ENCODE measurements at places on chromosomes 13 and 19.

GRCh38 chr13:57825066-57825465, 193.5 kb downstream of the PCDH17 start:
- no peaks in the 10 kb centered on the region for H3K4me1 ChIP-seq
- no peaks in the 10 kb centered on the region for H3K36me3 ChIP-seq
- no peaks in the 10 kb centered on the region for H3K27me3 ChIP-seq
- H3K4me3 ChIP-seq, result no peak overlapping the region

- peaks cover 7% of the 10 kb centered on the region for H3K27me3 ChIP-seq
- no peak overlapping the region for H3K4me3 ChIP-seq
- no peak for DNase-seq
- H3K27ac ChIP-seq, result no peak overlapping the region
- no peaks in the 10 kb centered on the region for H3K4me1 ChIP-seq
Measured at GRCh38 chr19:35534803-35535480, 1.7 kb downstream of the GAPDHS start.

DNA sequence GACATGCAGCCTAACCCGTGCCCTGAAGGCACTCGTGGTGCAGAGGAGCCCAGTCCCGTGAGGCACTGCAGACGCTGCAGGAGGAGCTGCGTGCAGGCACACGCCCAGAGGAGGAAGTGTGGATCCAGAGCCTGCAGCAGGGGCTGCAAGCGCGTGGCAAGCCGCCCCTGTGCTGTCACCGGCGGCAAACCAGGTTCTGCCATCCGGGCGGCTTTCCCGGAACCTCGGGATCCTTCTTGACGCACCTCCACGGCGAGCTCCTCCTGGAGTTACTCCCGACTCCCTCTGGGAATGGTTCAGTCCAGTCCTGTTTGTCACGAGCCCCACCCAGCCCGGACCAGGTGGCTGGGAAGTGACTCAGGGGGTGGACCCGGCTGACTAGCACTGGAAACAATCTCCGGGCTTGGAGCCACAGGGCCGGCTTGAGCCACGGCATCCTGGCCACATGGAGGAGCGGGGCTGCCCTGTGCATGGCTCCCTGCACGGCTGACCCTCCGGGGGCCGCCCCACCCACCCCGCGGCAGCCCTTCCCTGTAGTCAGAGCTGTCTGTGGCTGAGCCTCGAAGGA, 10.2 kb downstream of the DPP9 start:
- peak; percentile 96 for DNase-seq
- H3K4me1 ChIP-seq, result no peaks in the 10 kb centered on the region
- peaks cover 62% of the 10 kb centered on the region for H3K36me3 ChIP-seq
- H3K4me3 ChIP-seq, result no peak overlapping the region
- H3K27ac ChIP-seq, result peak overlapping the region; percentile 70

- no peaks in the 10 kb centered on the region for H3K4me1 ChIP-seq
- no peak overlapping the region for H3K4me3 ChIP-seq
- H3K27ac ChIP-seq, result no peak overlapping the region
Measured at GRCh38 chr13:92354583-92354982, 872.0 kb upstream of the GPC6 start.

GRCh38 chr19:10713317-10713716, 4.6 kb upstream of the DNM2 start:
- H3K27ac ChIP-seq, result no peak overlapping the region
- peaks cover 5% of the 10 kb centered on the region for H3K4me1 ChIP-seq
- H3K4me3 ChIP-seq, result no peak overlapping the region
- peaks cover 10% of the 10 kb centered on the region for H3K36me3 ChIP-seq

- no peak overlapping the region for H3K27ac ChIP-seq
- H3K4me3 ChIP-seq, result no peak overlapping the region
- H3K4me1 ChIP-seq, result no peaks in the 10 kb centered on the region
Measured at GRCh38 chr19:4295972-4296771, 6.0 kb downstream of the TMIGD2 start.

GRCh38 chr13:22967669-22968068, 213.1 kb upstream of the SGCG start:
- no peak overlapping the region for H3K4me3 ChIP-seq
- no peak for DNase-seq
- no peak overlapping the region for H3K27ac ChIP-seq
- no peaks in the 10 kb centered on the region for H3K36me3 ChIP-seq
- H3K4me1 ChIP-seq, result no peaks in the 10 kb centered on the region
- no peaks in the 10 kb centered on the region for H3K27me3 ChIP-seq

DNA sequence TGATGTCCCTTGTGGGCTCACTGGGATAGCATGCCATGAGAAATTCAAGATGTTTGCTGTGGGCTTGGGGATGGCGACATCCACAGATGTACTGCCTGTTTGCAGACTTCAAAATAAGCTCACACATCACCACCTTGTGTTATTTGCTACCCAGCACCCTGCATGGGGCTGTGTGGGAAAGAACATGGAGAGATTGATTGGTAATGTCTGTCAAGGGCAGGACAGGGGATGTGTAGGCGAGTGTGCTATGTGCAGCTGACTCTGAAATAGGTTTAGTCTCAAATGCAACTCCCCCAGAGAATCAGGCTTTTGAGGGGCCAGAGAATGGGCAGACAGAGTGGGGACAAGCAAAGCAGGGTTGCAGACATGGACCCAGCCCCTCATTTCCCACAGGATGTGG, 24.7 kb downstream of the PNPLA6 start:
- H3K4me3 ChIP-seq, result no peak overlapping the region
- no peak overlapping the region for H3K27ac ChIP-seq
- peaks cover 52% of the 10 kb centered on the region for H3K36me3 ChIP-seq
- H3K4me1 ChIP-seq, result no peaks in the 10 kb centered on the region
- no peak for DNase-seq

GRCh38 chr19:4537953-4538600, 1.8 kb downstream of the LRG1 start:
- no peaks in the 10 kb centered on the region for H3K36me3 ChIP-seq
- H3K27ac ChIP-seq, result no peak overlapping the region
- no peak for DNase-seq
- H3K4me3 ChIP-seq, result no peak overlapping the region

- no peaks in the 10 kb centered on the region for H3K27me3 ChIP-seq
- H3K4me1 ChIP-seq, result no peaks in the 10 kb centered on the region
- no peak for DNase-seq
- peak overlapping the region; percentile 15 for H3K27ac ChIP-seq
- H3K4me3 ChIP-seq, result no peak overlapping the region
- H3K36me3 ChIP-seq, result no peaks in the 10 kb centered on the region
Measured at GRCh38 chr13:50916701-50917184, 7.2 kb downstream of the RNASEH2B start.

- peak overlapping the region; percentile 49 for H3K27ac ChIP-seq
- H3K27me3 ChIP-seq, result no peaks in the 10 kb centered on the region
- H3K4me1 ChIP-seq, result no peaks in the 10 kb centered on the region
- DNase-seq, result no peak
- H3K4me3 ChIP-seq, result no peak overlapping the region
- H3K36me3 ChIP-seq, result peaks cover 20% of the 10 kb centered on the region
Measured at GRCh38 chr19:3632739-3633558, 6.4 kb upstream of the CACTIN start.

GRCh38 chr19:10764340-10764894, 46.5 kb downstream of the DNM2 start:
- no peaks in the 10 kb centered on the region for H3K36me3 ChIP-seq
- peak overlapping the region; percentile 17 for H3K27ac ChIP-seq
- no peak overlapping the region for H3K4me3 ChIP-seq
- peaks cover 40% of the 10 kb centered on the region for H3K4me1 ChIP-seq
- no peak for DNase-seq

DNA sequence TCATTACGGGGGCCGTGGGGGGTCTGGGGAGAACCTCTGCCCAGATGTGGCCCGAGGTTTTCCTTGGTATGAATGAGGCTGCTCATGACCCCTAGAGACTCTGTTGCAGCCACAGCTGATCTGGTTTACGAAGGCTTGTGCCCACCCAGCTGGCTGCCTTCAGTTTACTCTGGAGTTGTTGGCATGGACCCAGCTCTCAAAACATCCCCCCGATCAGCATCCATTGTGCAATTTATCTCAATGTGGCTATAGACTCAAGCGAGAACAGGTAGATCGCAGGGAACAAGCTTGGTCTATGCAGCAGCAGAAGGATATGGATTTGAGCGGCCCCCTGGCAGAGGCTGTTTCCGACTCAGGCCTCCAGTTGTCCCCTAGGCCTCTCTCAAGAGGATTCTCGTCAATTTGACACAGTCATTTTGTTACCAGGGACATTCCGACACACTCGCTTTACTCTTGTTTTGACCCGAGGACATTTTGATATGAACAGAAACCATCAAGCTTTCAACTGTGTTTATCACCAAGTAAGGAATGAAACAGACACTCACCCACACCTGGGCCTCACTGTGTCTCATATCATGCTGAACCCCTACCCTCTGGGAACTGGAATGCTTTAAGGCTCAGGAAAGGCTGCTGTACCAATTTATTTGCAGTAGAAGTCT, 161.5 kb downstream of the KATNAL1 start:
- H3K4me1 ChIP-seq, result peaks cover 24% of the 10 kb centered on the region
- no peak overlapping the region for H3K4me3 ChIP-seq
- no peaks in the 10 kb centered on the region for H3K27me3 ChIP-seq
- DNase-seq, result no peak
- no peaks in the 10 kb centered on the region for H3K36me3 ChIP-seq

DNA sequence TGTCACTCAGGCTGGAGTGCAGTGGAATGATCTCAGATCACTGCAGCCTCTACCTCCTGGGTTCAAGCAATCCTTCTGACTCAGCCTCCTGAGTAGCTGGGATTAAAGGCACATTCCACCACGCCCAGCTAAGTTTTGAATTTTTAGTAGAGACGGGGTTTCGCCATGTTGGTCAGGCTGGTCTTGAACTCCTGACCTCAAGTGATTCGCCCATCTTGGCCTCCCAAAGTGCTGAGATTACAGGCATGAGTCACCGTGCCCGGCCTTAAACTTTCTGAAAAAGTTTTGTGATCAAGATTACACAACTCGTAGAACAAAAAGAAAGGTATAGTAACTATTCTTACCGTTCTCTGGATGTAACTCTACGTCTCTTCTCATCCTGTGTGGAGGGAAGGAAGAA, 21.2 kb downstream of the DNMT1 start:
- H3K4me1 ChIP-seq, result no peaks in the 10 kb centered on the region
- peaks cover 27% of the 10 kb centered on the region for H3K36me3 ChIP-seq
- H3K27me3 ChIP-seq, result no peaks in the 10 kb centered on the region

GRCh38 chr13:104983601-104984000, 1551.9 kb downstream of the EFNB2 start:
- H3K4me3 ChIP-seq, result no peak overlapping the region
- H3K4me1 ChIP-seq, result peaks cover 15% of the 10 kb centered on the region
- DNase-seq, result no peak
- H3K27ac ChIP-seq, result no peak overlapping the region
- H3K27me3 ChIP-seq, result no peaks in the 10 kb centered on the region

GRCh38 chr13:25770601-25771000, 281.2 kb downstream of the SHISA2 start:
- H3K4me1 ChIP-seq, result no peaks in the 10 kb centered on the region
- H3K27ac ChIP-seq, result no peak overlapping the region
- DNase-seq, result no peak

DNA sequence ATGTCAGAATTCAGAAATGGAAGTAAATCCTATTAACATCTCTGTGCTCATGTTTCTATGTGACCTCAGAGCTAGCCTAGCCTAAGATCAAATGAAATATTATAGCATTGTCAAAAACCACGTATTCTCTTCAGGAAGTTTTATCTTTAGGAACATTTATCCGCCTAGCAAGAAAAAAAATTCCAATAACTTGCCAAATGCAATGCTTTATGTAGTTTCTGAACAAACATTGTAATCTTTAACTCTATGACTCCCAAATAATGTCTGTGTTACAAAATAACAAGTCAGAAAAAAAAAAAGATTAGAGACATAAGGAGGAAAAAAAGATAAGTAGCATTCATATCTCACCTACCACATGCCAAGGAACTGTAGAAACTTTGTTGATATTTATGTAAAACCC, 18.4 kb upstream of the IPO5 start:
- H3K36me3 ChIP-seq, result no peaks in the 10 kb centered on the region
- H3K4me3 ChIP-seq, result no peak overlapping the region
- no peak overlapping the region for H3K27ac ChIP-seq
- no peak for DNase-seq
- no peaks in the 10 kb centered on the region for H3K4me1 ChIP-seq
- no peaks in the 10 kb centered on the region for H3K27me3 ChIP-seq

GRCh38 chr19:33432446-33433170, 59.1 kb downstream of the CEBPG start:
- no peak overlapping the region for H3K27ac ChIP-seq
- no peaks in the 10 kb centered on the region for H3K4me1 ChIP-seq
- no peak overlapping the region for H3K4me3 ChIP-seq
- no peaks in the 10 kb centered on the region for H3K36me3 ChIP-seq
- DNase-seq, result peak; percentile 45

DNA sequence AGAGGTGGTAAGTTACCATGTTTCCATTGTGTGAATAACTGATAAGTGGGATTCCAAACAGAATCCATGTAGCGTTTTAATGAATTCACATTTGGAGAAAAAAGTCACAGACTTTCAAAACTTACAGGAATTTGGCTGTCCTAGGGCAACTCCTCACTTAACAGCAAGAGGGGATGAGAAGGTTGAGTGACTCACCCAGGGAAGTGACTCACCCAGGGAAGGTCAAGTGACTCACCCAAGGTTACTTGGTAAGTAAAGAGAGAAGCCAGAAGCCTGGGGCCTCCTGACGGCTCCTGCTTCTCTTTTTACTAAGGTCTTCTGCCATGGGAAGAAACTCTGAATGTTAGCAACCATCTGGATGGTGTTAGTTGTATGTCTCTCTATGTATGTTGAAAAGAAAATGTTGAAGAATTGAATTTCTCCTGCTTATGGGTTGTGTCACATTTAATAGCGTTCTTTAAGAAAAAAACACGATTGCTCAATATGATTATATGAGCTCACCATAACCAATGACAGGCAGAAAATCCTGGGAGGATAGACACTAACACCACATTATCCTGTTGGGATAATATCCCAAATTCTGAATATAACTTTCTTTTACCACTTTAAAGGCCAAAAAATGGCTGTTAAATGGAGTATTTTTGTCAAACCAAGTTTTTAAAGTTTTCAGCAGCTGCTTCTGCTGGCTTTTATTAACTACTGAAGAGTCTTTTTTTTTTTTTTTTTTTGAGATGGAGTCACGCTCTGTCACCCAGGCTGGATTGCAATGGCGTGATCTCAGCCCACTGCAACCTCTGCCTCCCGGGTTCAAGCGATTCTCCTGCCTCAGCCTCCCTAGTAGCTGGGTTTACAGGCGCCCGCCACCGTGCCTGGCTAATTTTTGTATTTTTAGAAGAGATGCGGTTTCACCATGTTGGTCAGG, 195.6 kb downstream of the GGACT start:
- H3K4me3 ChIP-seq, result no peak overlapping the region
- no peaks in the 10 kb centered on the region for H3K36me3 ChIP-seq
- H3K27me3 ChIP-seq, result no peaks in the 10 kb centered on the region
- no peaks in the 10 kb centered on the region for H3K4me1 ChIP-seq
- peak; percentile 94 for DNase-seq

- DNase-seq, result no peak
- H3K27me3 ChIP-seq, result no peaks in the 10 kb centered on the region
- no peak overlapping the region for H3K27ac ChIP-seq
- H3K4me1 ChIP-seq, result peaks cover under 1% of the 10 kb centered on the region
Measured at GRCh38 chr19:33460221-33460908, 61.2 kb downstream of the PEPD start.

DNA sequence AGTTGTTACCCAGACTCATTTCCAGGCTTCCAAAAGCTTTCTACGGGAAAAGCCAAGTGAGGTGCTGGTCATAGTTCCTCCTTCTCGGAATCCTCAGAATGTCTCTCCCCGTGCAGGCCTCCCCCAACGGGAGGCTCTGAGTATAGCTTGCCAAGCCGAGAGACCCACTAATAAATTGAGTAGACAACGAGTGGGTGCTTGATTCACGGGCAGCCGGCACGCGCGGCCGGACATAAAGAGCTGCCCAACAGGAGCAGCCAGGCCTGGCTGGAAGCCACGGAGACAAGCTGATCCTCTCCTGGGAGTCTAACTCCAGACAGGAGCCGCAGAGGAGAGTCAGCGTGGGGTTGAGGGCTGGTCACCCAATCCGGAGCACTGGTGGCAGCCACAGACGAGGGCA, 43.4 kb upstream of the MEDAG start:
- H3K4me1 ChIP-seq, result no peaks in the 10 kb centered on the region
- H3K36me3 ChIP-seq, result no peaks in the 10 kb centered on the region
- peak; percentile 85 for DNase-seq
- no peaks in the 10 kb centered on the region for H3K27me3 ChIP-seq
- no peak overlapping the region for H3K4me3 ChIP-seq

Measured in sigmoid colon (tissue), 7 donors.